Umbilical cord (tissue), 2 donors: ENCODE measurements at places on chromosomes 2 and 18. TPM values are rescaled to one million over a fixed set of nuclear protein-coding genes. Genes with fewer than 3 reads are reported as not detected.

DNA sequence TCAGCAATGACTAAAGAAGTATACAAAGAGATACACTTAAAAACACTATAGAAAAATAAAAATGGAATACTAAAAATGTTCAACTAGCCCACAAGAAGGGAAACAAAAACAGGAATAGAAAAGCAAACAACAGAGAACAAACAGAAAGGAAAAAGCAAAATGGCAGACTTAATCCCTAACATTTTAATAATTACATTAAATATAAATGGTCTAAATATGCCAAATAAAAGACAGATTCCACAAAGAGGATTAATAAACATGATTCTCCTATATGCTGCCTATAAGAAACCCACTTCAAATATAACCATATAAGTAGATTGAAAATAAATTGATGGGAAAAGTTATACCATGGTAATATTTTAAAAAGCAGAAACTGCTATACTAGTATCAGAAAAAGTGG, 83.5 kb upstream of the GPR45 start:
- DNase-seq, result no peak

DNA sequence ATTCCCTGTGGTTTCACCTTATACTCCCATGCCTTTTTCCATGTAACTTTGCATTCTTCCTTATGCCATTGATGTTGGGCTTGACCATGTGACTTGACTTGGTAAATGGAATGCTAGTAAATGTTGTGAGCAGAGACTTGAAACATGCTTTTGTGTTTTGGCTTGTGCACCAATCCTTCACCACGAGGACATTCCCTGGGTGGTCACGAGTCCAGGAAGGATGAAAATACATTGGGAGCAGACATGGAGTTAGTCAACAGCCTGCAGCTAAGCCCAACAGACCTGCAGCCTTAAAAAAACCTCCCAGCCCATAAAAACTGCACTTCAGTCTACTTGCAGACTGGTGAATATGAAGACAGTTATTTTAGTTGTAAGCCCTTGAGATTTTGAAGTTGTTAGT, 116.5 kb upstream of the SPATS2L start:
- DNase-seq, result no peak

The CAPN14 gene
- 0.96 TPM for total RNA-seq

DNA sequence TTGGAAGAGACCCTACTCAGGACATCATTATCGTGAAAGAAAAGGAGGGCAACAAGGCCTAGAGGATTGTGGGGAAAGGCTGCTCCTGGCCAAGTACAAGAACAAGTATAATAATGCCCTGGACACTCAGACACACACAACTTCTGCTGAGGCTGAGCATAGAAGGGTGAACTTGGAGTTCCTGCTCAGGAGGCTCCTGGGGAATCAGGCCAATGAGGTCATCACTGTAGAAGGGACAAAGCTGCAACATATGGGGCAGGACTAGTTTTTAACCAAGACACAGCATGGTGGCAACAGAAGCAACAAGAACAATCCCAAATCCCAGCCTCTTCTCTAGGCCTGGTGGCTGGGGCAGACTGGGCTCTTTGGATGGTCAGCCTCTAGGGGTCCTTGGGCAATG, 102.6 kb downstream of the POLR1A start:
- no peak for DNase-seq

GRCh38 chr2:238388794-238389193, 37.9 kb upstream of the ASB1 start:
- no peak for DNase-seq

The TUBB8B gene
- total RNA-seq, result not detected

GRCh38 chr2:2719015-2719414, 387.9 kb upstream of the MYT1L start:
- DNase-seq, result no peak

DNA sequence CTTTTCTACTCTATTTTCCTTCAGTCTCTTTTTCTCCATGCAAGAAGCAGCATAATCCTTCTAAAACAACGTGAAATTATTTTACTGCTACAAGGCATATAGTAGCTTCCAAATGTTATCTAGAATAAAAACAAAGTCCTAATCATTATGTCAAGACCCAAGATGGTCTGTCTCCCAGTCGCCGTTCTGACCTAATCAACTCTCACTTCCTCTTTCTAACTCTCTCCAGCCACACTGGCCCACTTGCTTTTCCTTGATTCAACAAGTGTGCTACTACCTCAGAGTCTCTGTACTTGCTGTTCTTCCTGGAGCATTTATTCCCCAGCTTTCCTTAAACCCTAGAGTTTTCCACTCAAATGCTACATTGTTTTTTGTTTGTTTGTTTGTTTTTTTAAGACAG, 1491.2 kb downstream of the LRP1B start:
- no peak for DNase-seq

DNA sequence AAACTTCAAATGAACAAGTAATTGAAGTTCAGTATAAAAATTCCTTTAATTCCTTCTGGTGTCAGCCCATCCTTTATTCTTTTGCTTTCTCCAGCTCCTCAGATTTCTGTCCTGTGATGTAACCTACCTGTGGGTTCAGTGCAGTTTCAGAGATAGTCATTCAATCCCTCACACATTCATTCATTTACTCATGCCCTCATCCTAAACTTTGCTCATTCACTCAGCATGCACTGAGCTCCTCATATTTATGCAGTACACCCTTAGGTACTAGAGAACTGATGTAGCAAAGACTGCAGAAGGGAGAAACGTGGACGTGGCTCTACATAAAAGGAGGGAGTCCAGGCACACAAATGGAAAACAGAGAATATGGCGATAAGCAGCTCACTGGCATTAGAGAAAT, 45.3 kb upstream of the STAT1 start:
- DNase-seq, result no peak

DNA sequence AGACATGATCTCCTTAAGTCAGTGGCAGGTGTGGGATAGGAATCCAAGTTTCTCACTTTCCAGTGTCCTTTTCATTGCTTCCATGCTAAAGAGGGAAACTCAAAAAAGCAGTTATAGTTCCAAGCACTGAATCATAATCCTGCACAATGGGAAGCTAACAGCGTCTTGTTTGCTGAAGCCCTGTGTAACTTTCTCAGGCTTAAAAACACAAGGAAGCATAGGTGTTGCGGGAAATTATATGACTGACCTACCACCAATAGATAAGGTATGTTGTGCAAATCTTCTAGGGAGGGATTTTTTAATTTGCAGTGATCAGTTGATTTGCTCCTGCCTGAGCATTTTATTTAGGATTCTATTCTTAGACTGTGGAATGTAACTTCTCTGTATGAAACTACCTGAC, 250.9 kb downstream of the MYO3B start:
- no peak for DNase-seq

The WNT6 gene
- 3.9 TPM for total RNA-seq

The ASPRV1 gene
- total RNA-seq, result 2.2 TPM

DNA sequence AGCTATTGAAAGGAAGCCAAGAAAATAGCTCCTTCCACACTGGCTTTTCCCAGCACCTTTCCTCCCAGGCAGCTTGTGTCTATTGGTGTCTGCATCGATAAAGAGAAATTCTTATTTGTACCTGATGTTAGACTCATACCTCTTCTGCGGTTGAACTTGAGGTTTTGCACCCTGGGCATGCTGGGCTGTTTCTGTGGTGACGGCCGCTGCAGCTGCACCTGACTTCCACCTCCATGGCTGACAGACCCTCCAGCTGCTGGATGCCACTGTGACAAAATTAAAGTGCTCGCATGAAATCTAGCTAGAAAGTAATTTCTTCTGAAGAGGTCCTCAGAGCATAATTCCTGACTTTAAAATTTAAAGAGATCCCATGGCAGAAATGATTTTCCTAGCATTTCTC, 6.6 kb downstream of the FECH start:
- no peak for DNase-seq

DNA sequence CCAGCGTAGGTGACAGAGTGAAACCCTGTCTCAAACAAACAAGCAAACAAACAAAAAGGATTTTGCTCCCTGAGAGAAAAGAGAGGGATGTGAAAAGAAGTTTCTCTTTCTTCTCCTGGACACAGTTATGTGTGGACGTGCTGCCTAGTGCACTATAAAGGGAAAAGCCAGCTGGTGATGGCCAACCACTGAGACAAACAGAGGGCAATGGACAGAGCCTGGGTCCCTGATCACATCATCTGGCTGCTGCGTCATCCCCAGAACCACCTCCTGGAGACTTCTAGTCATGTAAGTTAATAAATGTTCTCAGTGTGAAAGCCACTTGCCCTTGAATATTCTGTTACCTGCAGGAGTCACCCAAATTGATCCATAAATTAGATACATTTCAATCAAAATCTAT, 184.9 kb downstream of the PDE11A start:
- DNase-seq, result no peak

DNA sequence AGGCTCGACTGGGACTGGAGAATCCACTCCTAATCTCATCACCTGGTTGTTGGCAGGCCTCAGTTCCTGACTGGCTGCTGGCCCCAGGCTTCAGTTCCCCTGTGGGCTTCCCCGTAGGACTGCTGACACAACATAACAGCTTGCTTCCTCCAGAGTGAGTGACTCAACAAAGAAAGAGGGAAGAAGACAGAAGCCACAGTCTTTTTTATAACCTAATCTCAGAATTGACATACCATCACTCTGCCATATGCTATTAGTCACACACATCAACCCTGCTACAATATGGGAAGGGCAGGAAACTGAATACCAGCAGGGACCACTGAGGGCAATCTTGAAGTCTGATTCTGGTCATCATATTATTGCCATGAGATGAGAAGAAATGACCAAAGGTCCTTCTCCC, 76.8 kb upstream of the SLC14A2 start:
- DNase-seq, result no peak

GRCh38 chr2:180675170-180675569, 305.2 kb upstream of the UBE2E3 start:
- no peak for DNase-seq

DNA sequence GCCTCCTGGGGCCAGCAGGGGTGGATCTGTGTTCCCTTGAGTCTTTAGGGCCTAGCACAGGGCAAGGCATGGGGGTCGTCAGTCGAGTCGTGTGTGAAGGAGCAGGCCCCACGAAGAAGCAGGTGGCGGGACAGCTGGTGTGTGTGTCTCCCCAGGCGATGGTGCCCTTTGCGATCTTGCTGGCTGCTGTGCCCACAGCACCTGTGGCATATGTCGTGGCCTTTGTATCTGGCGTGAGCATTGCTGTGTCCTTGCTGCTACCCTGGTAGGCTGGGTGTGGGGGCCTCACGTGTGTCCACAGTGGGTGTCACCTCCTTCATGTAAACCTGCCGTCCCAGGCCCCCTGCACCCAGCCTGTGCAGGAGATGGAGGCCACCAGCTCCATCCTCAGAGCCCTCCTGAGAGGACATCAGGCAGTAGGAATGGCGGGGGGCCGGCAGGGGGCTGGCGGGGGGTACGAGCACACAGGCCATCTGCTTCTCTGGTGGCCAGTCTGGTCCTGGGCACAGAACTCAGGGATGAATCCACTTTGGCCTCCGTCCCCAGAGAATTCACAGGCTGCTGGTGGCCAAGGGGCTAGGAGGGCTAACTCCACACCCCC, 13.2 kb downstream of the MFSD2B start:
- no peak for DNase-seq

- DNase-seq, result no peak
Observed at GRCh38 chr2:155308367-155309009, 610.0 kb downstream of the KCNJ3 start.

- DNase-seq, result no peak
Observed at GRCh38 chr2:14944562-14945346, 312.2 kb downstream of the LRATD1 start.

- no peak for DNase-seq
Observed at GRCh38 chr18:46402396-46402795, 254.6 kb downstream of the LOXHD1 start.

DNA sequence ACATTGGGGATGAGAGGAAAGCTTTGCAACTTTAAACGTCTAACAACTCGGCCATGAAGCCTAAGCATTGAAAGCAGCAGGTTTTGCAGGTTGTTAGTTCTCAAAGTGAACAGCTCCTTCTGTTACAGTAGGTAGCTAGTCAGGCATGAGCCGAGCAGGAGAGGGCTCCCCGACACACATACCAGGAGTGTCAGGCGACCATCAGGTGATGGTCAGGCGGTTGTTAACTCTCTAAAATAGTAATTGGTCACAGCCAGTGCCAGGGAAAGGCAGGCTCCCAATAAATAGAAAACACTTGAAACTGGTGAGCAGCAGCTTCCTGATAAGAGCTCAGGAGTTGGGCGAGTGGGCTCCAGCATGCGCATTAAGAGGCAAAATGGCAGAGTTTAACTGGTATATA, 53.5 kb upstream of the DAPL1 start:
- no peak for DNase-seq

GRCh38 chr18:50154420-50154819, 40.5 kb downstream of the MYO5B start:
- DNase-seq, result no peak

The SPP2 gene
- total RNA-seq, result not detected

DNA sequence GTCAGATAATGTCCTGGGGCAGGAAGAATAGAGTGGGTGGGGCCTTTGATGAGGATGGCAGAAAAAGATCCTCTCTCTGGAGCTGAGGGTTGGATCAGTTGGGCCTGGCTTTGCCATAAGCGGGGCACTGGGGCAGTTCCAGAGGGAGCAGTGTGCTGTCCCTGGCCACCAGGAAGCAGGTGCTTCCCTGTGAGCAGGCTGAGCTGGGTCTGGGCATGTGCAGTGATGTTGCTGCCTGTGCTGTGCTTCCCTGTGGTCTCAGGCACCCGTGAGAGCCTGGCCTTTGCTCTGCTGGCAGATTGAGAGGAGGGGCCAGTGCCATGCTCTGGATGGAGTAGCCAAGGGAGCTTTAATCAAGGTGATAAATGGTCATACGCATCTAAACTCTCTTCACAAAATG, 14.6 kb upstream of the NPPC start:
- no peak for DNase-seq

GRCh38 chr2:212186166-212186565, 352.4 kb downstream of the ERBB4 start:
- DNase-seq, result no peak

The MCFD2 gene
- total RNA-seq, result 77.3 TPM

The KATNAL2 gene
- 2.9 TPM for total RNA-seq

DNA sequence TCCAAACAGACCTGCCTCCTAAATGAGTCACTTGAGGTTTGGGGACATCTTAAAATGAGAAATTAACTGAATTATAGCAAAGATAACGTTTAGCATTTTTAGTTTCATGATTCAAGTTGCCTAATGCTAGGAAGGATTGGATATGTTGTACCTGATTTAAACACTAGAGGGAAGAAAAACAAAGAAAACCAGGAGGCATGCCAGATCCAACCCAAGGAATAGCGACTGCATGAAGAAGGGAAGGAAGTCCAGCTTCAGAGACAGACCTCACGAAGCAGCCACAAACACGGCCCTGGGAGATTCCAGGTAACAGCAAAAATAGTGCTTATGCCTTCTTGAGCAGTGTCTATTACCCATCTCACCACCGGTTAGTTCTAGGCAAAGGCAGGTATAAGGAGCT, 499.9 kb upstream of the SPHKAP start:
- peak; percentile 69 for DNase-seq

The THSD7B gene
- total RNA-seq, result 2.2 TPM

GRCh38 chr2:69082430-69082997, 69.5 kb downstream of the ANTXR1 start:
- peak; percentile 58 for DNase-seq

DNA sequence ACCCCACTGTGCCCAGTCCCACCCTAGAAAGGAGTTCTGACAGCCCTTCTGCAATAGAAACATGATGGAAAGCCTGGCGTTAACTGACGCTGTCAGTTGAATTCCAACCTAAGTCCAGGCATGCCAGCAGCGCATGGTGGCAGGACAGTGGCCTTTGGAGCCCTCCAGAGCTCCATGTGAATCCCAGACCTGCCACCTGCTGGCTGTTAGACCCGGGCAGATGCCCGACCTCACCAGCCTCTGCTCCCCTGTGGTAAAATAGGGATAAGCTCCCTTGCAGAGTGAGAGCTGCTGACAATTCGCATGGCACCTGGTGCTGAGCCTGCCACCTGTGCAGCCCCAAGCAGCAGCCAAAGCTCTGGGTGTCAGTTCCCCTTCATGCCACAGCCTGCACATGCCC, 138.6 kb downstream of the LOXHD1 start:
- no peak for DNase-seq

The POTEE gene
- total RNA-seq, result 0.72 TPM
